ENCODE measurements at places on chromosomes 4 and X. TPM values are rescaled to one million over a fixed set of nuclear protein-coding genes. Genes with fewer than 3 reads are reported as not detected.

The IL15 gene
- total RNA-seq: 1.7 TPM

The MEPE gene
- total RNA-seq: not detected

The EGFL6 gene
- not detected for total RNA-seq

The GAGE12F gene
- total RNA-seq: not detected

The ADGRG4 gene
- total RNA-seq: not detected

The TCEAL6 gene
- total RNA-seq: not detected
